ENCODE measurements at places on chromosomes 5 and 9.

DNA sequence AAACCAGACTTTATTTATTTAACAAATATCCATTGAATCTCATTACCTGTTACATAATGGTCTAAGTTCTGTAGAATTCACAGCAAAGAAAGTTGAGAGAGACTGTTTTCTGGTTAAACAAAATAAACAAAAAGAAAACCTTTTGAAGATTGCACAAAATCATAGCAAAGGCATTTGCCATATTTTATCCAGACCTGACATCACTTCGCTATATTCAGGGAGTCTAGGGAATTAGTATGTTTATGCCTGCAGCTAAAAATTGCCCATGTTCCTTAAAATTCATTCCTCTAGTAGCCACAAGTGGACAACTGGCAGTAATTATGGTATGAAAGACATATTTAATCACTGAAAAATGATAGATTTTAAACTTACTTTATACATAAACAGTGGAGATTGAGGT, 577.0 kb upstream of the DAB2 start:
- no peak for DNase-seq

GRCh38 chr9:117725426-117725887, 21.3 kb downstream of the TLR4 start:
- no peak for DNase-seq

DNA sequence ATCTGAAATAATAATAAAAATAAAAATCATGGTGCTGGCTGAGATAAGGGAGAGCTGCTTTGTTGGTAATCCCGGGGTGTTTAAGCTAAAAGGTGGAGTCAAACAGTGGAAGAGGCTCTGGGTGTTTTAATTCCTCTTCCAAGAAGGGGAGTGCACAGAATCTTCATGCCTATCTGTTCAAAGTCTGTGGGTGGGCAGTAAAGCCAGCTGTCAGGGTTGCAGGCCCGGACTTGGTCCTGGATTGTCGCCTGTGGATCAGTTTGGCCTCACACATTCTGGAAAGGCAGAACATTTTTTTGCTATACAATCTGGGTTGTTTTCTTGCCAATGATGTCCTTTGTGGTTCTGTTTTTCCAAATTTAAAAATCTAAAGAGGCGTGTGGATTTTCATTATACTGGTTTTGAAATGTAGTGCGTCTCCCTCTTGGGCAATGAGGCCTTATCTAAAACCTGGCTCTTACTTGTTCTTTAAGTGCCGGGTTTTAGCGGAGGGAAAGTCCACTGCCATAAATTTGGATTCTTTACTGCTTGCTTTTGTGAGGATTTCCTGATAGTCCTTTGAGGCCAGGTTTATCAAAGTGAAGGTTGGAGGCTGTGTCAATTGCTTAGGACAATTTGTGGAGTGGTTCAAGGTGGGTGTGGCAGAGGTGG, 5.8 kb downstream of the ANKDD1B start:
- DNase-seq, result no peak

GRCh38 chr5:98109561-98110006, 663.9 kb upstream of the RGMB start:
- no peak for DNase-seq

GRCh38 chr9:77939149-77939668, 92.4 kb downstream of the GNAQ start:
- no peak for DNase-seq

DNA sequence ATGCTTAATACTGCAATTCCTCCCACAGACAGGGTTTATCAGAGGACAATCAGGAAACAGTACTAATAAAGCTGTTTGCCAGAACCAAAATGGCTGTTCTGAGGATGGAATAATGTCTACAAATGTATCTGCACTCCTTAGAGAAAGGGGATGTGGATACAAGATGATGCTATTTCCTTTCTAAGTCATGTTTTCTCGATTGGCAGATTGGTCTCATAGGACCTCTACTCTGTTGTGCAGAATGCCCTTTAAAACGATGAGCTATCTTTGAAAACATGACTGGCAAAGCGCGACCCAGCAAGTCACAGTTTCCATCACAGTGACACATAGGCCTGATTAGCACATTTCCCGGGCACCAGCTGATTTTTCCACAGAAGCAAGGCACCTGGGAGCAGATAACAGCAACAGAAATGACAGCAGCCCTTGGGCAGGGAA, 54.0 kb downstream of the AOPEP start:
- peak; percentile 45 for DNase-seq

- DNase-seq, result no peak
Measured at GRCh38 chr9:116653348-116654058, 33.6 kb upstream of the TRIM32 start.

DNA sequence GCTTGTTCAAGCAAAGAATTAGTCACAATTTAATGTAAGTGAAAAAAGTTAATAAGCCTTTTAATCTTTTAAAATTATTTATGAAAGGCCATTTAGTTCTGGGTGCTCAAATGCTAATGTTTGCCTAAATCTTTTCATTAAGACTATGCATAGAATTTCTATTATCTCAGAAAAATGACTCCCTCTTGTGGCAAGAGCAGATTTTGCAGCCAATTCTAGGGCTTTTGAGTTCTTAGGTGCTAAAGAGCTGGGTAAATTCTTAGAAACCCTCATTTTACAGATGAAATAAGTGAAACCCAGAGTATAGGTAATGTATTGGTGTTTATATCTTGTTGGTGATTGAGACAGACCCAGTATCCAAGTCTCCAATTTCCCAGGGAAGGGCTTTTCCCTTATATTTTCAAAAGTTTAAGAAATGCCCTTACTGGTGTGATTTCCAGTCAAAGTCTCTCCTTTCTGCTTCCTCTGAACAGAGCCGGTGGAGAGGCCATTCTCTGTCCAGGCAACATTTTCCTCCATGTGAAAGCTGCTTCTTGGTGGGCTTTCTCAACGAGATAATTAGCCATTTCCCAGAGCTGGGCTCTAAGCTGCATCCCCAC, 24.1 kb upstream of the PCSK5 start:
- peak; percentile 59 for DNase-seq

- no peak for DNase-seq
Measured at GRCh38 chr5:30103052-30103451, 1090.4 kb upstream of the CDH6 start.

DNA sequence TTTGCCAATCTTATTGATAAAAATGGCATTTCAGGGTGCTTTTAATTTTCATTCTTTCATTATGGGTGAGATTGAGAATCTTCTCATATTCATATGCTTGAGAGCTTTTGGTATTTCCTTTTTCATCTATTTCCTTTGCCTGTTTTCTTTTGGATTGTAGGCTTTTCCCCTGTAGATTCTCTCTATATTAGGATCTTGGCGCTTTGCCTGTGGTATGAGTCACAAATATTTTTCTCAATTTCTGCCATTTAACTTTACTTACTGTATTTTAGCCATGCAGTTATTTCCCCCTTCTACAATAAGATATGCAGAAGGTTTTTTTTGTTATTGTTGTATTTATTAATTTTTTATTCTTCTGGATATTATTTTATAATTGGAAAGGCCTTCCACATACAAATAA, 21.5 kb upstream of the KLF9 start:
- no peak for DNase-seq

GRCh38 chr9:133683586-133684120, 47.5 kb downstream of the DBH start:
- DNase-seq, result peak; percentile 73

DNA sequence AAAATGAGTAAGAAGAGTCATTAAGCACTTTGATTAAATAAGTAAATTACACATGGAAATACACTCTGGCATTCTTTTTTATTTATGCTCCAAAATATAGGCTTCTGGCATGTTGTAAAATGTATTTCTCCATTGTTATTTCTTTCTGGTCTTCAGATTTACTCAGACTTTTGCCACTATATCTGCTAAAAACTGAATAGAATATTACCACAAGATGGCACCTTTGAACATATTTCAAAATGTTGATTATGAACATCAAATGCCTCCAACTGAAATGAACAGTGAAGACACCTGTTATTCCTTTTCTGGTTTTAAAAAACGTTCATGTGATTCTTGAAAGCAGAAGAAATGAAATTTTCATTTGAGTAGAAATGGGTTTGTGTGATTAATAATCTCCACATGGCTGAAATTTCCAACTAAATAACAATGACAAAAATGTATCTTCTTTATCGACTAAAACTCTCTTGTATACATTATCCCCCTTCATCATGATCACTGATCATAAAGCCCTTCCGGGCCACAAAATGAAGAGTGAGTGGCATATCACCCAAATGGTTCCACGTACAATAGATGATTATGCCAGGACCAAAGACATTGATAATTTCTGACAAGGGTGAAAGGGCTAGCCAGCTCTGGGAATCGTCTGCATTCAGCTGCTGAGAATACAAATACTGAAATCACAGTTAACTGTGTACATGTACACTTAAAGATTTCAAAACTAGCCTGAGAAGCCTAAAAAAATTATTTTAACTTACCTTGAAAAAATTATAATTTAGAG, 23.8 kb downstream of the TYRP1 start:
- no peak for DNase-seq

DNA sequence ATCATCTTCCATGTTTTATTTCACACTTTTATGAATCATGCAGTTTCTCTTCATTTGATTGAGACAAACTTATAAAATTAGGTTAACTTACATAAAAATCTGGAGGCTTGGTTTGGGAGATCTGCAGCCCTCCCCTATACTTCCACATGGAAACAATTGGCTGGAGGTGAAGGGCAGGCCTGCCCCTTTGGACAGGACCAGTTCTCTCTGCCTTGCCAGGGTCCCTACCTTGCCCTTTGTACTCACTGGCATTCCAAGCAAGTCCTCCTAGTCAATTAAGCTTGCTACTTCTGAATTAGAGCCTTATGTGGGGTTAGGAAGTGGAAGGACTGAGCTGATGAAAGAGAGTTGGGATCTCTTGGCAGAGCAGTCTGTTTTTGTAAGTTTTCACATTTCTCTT, 257.3 kb downstream of the GAS1 start:
- no peak for DNase-seq

DNA sequence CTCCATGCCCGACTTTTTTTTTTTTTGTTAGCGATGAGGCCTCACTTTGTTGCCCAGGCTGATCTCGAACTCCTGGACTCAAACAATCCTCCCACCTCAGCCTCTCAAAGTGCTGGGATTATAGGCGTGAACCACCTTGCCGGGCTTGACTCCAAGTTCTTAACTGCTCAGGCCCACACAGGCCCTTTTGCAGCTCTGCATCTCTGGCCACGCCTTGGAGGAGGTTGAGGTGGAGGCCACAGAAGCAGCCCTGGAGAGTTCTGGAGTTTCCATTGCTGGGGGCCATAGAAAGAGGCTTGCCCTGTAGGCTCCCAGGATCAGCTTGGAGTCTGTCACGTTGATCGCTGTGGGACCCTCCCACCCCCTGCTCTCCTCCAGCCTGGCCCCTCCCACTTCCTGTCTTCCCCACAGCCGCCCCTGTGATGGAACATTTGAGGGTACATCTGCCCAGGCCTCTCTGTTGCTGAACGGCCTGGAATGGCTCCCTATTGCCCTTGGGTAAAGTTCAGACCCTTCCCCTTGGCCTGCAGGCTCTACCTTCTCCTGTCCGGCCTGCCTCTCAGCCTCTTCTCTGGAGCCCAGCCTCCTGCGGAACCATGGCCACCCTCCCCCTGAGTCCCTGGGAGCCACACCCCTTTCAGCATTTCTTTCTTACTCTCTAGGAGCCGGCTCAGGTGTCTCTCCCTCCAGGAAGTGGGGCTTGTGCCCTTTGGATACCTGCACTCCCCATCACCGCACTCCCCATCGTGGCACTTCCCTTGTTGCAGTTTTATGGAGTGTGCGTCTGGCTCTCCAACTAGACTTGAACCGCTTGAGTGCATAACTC, 30.4 kb upstream of the IER5L start:
- peak; percentile 77 for DNase-seq

DNA sequence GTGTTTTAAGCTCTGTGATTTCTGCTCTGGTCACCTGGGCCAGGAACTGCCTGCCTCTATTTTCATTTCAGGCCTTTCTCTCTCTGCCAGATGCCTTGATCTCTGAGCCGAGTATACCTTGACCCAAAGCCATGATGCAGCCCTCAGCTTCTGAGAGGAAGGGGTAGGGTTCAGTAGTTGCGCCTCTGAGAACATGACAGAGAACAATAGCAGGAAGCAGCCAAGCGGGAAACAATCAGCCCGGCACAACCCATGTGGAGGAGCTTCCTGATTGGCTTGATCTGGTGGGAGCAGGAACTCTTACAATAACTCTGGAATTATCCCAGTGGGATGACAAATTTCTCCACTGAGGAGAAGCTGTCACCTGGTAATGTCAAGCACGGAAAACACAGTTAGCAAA, 127.4 kb downstream of the PALM2AKAP2 start:
- DNase-seq, result no peak

- DNase-seq, result no peak
Measured at GRCh38 chr9:115327436-115328122, 209.6 kb upstream of the TNC start.

GRCh38 chr5:161274951-161275350, 271.6 kb downstream of the GABRB2 start:
- no peak for DNase-seq

GRCh38 chr9:129473523-129474244, 147.2 kb downstream of the C9orf50 start:
- DNase-seq, result no peak

Data from stimulated activated CD8-positive, alpha-beta memory T cell treated with anti-CD3 and anti-CD28 coated beads, Interleukin-4, amount 100 ng/mL, for 48 hours (primary cell).